Central memory CD4-positive, alpha-beta T cell (primary cell): ENCODE measurements at places on chromosomes 13 and 19.
A peak's percentile ranks its signal among the peaks of the same experiment; 100 is the strongest.

- no peak for DNase-seq
These were observed 11.8 kb downstream of the LIG1 start for GRCh38 chr19:48158210-48158790.

DNA sequence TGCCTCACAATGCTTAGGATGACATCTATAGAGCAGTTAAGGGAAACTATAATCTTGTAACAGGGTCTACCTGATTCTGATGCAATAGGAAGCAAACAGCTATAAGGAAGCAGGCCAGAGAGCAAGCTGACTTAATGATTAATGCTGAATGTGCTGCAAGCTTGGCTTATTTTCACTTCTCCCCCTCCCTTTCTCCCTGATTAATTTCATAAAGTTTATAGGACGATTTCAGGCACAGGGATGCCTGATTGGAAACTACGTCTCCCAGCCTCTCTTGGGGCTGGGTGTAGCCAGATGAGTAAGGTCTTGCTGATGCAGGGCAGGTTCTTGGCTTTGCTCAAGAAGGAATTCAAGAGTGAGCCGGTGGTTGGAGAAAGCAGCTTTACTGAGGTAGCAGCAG, 82.8 kb upstream of the MRI1 start:
- DNase-seq, result no peak

GRCh38 chr13:32989290-32989667, 26.9 kb upstream of the KL start:
- DNase-seq, result no peak

GRCh38 chr13:77544758-77545338, 9.3 kb downstream of the SCEL start:
- no peak for DNase-seq

GRCh38 chr19:6069268-6069791, 41.0 kb downstream of the RFX2 start:
- peak; percentile 24 for DNase-seq

GRCh38 chr13:82749551-82749950, 1132.7 kb downstream of the SLITRK1 start:
- DNase-seq, result no peak

DNA sequence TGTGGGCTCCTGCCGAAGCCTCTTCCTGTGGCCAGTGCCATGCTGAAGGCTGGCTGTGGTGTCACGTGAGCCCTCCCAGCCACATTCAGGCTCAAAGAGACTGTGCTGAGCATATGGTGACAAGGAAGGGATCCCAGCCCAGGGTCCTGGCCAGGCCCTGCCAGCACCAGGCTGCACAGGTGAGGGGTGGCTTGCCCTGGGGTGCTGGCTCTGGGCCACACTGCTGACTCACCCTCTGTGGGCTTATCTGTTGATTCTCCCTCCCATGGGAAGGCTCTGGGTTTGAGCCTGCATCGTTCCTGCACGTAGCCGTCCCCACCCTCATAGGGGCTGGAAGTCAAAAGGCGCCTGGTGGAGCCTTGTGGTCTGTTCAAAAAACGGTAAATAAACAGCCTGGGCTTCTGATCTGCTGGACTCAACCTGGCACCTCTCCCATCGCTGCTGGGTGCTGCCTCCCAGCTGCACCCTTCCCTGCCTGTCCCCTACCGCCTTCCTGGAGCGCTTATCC, 31.1 kb downstream of the DNM2 start:
- DNase-seq, result no peak

DNA sequence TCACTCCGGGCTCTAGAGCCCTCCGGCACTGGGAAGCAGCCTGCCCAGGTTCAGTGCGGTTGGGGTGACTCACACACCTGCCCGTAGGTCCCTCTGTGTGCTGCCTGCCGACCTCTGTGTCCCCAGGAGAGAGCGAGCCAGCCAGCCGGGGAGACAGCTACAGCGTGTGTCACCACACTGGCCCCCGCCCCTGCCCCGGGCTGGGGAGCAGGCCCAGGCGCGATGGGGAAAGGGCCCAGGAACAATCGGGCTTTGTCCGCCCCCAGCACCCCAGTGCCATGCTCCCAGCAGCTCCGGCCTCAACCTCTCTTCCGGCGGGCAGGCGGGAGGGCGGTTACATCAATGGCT, at the start of gene KLK6:
KLK6 (minus strand) TSS at position 179 of the 348 bp plus-strand sequence. CDS start 1,487 bp downstream, outside the sequence.
- no peak for DNase-seq

DNA sequence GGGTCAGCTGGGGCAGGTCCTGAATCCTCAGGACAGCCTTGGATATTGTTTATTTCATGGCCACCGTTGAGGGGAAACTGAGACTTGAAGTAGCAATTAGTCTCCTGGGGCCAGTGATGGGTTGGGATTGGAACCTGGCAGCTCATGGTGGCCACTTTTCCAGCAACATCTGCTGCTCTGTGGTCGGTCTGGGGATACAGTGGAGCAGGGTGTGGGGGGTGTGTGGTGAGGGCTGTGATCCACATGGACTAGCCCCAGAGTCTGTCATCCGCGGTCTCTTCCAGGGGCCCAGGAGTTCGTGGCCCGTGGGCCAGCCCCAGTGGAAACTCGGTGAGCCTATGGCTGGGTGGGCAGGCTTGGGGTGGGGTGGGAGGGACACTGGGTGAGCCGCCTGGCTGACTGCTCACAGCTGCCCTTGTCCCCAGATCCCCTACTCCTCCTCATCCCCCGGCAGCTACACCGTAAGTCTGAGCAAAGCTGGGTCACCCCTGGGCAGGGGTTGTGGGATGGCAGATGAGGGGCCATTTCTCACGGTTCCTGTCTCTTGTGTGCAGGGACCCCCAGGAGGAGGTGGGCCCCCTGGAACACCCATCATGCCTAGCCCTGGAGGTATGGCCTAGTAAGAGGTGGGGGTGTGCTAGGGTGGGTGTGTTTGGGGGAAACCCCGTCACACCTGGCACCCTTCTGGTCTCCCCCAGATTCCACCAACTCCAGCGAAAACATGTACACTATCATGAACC, 5.5 kb downstream of the ISYNA1 start:
- DNase-seq, result no peak

DNA sequence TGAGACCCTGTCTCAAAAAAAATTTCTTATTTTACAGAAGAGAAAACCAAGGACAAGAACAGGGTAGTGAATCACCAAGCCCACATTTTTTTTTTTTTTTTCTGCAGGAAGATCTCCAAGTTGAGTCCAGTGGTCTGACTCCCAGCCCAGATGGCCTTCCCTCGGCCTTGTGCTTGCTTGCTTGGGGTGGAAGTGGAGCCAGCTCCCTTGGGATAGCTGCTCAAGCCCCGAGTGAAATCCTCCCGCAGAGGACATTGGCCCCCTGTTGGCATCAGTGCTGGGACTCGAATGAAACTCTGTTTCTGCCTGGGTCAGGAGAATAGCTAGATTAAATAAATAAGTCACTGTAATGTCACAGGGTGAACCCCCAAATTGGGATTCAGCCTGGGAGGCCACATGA, 9.4 kb upstream of the NUP62 start:
- DNase-seq, result no peak

DNA sequence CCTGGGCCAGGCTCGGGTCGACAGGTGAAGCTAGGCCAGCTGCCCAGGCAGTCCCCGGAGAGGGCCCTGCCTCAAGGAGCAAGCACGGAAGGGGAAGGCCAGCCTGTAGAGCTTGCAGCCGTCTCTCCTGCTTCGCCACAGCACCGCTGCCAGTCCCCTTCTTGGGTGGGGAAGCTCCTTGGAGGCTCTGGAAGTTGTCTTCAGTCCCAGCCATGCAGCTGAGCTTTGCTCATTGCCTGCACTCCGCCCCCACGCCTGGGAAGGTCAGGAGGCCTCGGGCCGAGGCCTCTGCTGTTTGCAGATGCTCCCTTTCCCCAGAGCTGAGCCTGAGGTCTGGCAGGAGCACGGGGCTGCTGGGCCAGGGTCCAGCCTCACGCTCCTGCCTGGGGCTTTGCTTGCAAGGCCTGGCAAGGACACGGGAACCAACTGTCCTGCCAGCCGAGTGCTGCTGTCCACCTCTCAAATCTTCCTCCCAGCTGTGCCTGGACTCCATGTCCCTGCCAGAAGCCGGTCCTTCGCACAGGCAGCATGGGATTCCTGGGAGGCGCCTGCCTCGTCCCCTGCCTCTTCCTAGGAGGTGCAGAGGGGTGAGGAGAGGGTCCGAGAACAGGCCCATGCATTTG, 13.3 kb downstream of the PLEKHF1 start:
- no peak for DNase-seq
